ENCODE measurements at places on chromosomes 13 and 19.

- DNase-seq: no peak
Measured at GRCh38 chr19:35149463-35149862, 5.1 kb upstream of the FXYD5 start.

DNA sequence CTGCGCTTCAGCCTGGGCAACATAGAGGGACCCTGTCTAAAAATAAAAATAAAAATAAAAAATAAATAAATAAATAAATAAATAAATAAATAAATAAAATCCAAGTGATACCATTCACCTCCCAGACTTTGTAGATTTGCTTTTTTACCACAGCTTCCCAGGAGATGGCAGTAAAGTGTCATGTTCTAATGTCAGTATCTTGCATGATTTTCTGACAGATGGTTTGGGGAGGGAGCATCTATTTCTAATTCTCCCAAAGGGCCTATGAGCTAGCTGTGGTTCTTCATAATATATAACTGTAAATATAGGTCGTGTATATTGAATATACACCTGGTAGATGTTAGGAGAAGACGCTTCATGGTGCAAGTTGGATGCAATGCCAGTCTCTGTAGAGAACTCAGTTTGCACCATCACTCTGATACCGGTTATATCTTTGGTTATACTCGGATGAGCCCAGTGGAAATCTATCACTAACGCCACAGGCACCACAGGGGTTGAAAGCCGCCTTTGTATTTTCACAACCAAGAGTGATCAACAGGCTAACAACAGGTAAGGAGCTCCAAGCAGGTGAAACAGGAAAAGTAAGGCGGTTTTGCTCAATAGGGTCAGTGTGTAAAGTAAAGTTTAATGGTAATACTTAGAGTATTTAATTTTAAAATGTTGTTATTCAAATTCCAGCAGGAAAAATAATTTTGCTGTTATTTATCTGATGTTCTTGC, 13.9 kb downstream of the APLP1 start:
- DNase-seq: no peak

GRCh38 chr13:99486996-99487395, 14.3 kb upstream of the TM9SF2 start:
- DNase-seq: no peak

DNA sequence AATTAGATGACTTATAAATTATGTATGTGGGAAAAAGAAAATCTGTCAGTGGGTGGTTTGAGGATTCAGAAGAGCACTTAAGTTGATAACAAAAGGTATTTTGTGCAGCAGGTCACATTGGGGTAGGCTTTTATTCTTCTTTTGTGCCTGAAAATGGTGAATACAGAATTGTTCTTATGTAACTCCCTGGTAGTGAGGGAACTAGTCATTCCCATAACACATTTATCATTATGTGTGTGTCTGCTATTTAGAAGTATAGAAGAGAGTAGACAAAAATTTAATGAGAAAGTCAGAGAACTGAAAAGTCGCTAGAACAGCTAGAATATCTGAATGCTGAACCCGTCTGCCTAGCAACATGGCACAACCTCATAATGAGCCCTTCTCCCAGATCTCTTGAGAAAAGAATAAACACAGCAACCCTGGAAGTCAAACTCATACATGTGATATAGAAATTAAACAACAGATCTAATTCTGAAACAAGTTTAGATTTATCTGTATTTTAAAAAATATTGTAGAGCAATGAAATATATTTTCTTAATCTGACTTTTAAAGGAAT, 111.8 kb upstream of the EDNRB start:
- no peak for DNase-seq

- no peak for DNase-seq
Measured at GRCh38 chr19:676007-676338, 219 bp upstream of the FSTL3 start.

- no peak for DNase-seq
Measured at GRCh38 chr13:65505941-65506340, 1724.2 kb downstream of the PCDH9 start.

- DNase-seq: no peak
Measured at GRCh38 chr13:46100191-46100815, 4.5 kb downstream of the CPB2 start.

- no peak for DNase-seq
Measured at GRCh38 chr19:1327125-1327524, 41.5 kb downstream of the EFNA2 start.

DNA sequence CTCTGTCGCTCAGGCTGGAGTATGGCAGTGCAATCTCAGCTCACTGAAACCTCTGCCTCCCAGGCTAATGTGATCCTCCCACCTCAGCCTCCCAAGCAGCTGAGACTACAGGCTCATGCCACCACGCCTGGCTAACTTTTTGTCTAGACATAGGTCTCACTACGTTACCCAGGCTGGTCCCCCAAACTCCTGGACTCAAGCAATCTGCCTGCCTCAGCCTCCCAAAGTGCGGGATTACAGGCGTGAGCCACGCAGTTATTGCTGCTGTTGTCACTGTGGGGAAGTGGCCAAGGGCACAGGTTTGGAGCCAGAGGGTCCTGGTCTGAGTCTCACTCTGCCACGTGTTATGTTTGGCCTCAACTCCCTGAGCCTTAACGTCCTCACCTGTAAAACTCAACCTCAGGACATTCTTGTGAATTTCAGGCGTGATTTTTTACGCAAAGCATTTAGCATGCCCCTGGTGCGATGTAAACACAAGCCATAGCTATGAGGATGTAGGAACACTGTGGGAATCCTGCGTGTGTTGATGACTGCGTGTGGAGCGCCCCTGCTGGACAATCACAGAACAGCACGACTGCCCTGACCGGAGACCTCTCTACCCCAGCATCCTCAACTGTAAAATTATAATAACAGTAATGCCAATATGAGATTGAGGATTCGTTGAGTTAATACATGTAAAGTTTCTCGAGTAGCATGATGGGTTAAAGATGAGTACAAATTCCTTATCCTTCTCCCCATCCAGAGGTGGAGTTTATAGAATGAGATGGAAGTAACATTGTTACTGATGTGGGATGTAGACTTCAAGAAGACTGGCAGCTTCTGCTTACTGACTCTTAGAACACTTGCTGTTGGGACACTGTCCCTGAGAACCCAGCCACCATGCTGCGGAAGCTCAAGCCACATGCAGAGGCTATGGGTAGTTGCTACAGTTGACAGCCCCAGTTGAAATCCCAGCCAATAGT, 41.8 kb upstream of the PNMA8B start:
- peak; percentile 45 for DNase-seq

DNA sequence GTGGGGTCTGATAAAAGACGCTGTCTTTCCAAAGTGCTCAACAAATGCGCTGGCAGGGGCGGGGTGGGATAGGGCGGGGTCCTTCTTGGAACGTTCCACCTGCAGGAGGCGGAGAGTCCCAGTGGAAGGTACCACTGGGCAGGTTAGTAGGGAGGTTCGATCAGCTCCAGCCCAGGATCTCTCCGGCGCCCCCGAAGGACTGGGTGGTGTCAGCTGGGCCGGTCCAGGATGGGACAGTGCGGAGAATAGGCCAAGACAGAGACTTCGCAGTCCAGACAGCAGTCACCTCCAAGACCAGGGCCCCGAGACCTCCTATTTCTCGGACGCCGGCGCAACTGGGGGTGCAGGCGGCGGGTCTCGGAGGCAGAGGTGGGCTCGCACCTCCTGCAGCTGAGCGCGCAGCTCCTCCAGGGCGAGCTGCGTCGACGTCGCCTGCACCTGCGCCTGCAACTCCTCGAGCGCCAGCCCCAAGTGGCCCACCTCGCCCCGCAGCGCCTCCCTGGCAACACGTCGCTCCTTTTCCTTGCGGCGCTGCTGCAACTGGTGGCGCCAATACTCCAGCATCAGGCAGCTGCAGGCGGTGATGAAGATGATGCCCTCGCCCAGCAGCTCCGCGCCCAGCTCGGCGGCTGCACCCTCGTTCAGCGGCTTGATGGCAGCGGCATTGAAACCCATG, 21.6 kb downstream of the VASP start:
- DNase-seq: no peak

All from stimulated activated CD8-positive, alpha-beta memory T cell treated with anti-CD3 and anti-CD28 coated beads, Interleukin-7, amount 100 ng/mL, for 4 hours (primary cell).